Sciatic nerve (tissue), 2 donors: ENCODE measurements at places on chromosomes 7 and 10. TPM values are rescaled to one million over a fixed set of nuclear protein-coding genes. Genes with fewer than 3 reads are reported as not detected.
A peak's percentile ranks its signal among the peaks of the same experiment; 100 is the strongest.

Gene FXYD4
- total RNA-seq: not detected

DNA sequence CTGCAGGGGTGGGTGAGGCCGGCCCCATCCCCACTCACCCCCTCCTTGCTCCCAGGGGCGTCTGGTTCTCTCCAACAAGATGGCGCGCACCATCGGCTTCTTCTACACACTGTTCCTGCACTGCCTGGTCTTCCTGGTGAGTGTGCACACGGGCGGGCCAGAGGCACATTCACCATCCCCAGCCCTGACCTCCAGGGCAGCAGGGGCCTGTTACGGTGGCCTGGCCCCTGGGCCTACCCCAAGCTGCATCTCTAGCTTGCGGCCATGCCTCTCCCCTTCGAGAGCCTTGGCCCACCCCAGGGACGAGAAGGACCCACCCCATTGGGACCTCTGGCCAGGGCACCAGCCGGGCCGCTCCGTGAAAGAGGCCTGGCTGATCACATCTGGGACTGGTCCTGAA lies 4.9 kb upstream of the SH2B2 start:
- DNase-seq: no peak

- DNase-seq: no peak
Measured at GRCh38 chr10:34959321-34959720, 130.8 kb downstream of the CUL2 start.

GRCh38 chr7:66443946-66444345 lies 184.7 kb upstream of the KCTD7 start:
- no peak for DNase-seq

DNA sequence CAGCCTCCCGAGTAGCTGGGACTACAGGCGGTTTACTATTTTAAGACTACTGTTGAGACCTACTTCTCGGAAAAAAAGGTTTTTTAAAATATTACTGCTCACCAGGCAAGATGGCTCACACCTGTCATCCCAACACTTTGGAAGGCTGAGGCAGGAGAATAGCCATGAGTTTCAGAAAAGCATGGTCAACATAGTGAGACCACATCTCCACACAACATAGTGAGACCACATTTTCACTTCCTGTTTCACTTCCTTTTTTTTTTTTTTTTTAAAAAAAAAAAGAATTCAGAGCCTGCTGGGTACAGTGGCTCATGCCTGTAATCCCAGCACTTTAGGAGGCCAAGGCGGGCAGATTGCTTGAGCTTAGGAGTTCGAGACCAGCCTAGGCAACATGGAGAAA lies 46.5 kb downstream of the SVOPL start:
- no peak for DNase-seq

- DNase-seq: no peak
Measured at GRCh38 chr10:22669163-22669711, 45.1 kb downstream of the PIP4K2A start.

Gene CCDC146
- total RNA-seq: 26.4 TPM

DNA sequence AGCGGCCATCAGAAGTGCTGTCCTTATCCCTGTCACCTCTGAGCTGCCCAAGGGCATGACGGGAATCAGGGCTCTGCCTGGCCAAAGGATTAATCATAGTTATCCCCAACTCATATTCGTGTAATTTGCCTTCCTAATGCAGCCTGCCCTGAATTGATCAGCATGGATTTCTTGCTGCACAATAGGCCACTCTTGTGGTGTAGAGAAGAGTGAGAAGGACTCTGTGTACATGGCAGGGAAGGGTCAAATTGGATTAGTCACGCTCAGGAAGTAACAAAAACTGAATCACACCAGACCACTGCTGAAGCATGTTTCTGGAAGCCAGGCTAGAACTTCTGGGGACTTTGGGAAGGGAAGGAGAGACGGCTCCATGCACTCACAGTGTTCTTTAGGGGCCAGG lies 227.0 kb downstream of the BUB3 start:
- no peak for DNase-seq

- DNase-seq: no peak
Measured at GRCh38 chr10:33277135-33277536, 57.3 kb downstream of the NRP1 start.

Gene LSM5
- 27.6 TPM for total RNA-seq

- peak; percentile 28 for DNase-seq
Measured at GRCh38 chr7:2722591-2722990, 34.6 kb downstream of the AMZ1 start.

Gene ADARB2
- total RNA-seq: 1.9 TPM

GRCh38 chr10:11110539-11110938 lies 92.9 kb downstream of the CELF2 start:
- peak; percentile 73 for DNase-seq

DNA sequence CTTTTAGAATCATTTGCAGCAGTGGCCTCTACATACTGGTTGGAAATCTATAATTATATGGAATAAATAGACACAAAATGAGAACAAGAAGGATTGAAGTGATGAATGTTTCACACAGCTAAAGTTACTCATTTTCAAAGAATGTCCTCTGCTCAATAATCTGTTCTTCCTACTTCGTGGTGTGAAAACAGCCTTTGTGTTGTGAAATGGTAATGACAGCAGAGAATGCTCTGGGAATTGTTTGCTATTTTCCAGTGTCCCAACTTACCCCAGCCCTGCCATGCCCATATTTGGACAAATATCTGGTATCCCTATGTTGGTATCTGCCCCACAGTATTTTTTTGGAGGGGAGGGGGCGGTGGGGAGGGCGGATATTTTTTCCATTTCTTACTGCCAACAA lies 130.4 kb downstream of the GLI3 start:
- DNase-seq: no peak

DNA sequence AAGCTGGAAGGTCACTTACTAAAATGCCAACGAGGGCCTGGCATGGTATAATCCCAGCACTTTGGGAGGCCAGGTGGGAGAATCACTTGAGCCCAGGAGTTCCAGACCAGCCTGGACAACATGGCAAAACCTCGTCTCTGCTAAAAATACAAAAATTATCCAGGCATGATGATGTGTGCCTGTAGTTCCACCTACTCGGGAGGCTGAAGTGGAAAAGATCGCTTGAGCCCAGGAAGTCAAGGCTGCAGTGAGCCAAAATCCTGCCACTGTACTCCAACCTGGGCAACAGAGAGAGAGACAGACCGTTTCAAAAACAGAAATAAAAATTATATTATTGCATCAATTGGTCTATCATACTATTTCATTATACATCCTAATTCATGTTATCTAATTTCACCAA lies 18.1 kb upstream of the FAM53B start:
- DNase-seq: no peak

Gene MEIG1
- not detected for total RNA-seq

Gene PRSS2
- total RNA-seq: 6.0 TPM
